ENCODE measurements at places on chromosomes 7 and 10.

DNA sequence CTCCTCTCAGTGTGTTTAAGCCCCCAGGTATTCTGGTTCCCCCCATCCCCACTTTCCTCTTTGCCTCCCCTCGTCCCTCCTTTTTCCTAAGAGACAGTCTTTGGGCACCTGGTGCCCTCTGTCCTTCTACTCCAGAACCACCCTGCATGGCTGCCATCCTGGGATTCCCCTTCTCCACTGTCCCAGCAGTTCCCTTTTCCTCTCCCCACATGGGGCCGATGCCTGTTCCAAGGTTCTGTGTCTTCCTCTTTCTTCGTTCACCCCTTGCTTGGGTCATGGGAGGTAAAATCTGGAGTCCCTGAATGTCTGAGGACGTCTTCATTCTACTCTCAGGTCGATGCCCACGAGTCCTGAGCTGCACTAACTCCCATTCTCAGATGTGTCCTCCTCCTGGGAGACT is 120.8 kb downstream of the TAX1BP1 start:
- no peak for DNase-seq

DNA sequence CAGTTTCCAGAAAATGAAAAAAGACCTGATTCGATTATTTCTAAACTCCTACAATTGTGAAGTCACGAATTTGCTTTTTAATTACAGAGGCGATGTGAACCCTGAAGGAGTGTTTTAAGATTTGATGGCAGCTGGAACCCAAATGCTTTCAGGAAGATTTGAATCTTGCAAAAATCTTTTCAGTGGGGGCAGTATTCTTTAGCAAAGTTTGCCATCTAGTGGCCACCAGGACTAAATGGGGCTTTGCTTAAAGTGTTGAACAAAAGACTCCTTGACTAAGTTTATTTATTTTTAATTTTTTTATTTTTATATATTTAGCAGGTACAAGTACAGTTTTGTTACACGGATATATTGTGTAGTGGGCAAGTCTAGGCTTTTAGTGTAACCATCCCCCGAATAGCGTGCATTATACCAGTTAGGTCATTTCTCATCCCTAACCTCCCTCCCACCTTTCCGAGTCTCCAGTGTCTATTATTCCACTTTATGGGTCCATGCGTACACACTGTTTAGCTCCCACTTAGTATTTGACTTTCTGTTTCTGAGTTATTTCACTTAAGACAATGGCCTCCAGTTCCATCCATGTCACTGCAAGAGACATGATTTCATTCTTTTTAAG is 98.8 kb downstream of the CACNB2 start:
- no peak for DNase-seq

DNA sequence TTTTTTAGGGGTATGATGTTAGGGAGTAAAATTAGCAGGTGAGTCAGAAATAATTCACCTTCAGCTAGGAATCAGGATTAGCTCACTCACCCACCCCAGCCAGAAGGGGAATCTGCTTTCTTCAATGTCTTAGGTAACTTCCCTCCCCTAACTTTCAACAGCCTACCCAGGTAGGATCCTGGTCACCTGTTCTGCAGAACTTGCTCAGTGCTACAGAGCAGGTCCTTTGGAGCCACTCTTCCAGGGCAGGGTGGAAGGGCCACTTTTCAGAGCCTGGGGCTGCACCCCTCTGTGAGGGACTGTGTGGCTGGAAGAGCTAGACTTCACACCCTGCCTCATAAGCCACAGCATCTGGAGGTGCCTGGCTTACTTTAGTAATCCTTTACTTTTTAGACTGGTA is 58.1 kb downstream of the SHH start:
- no peak for DNase-seq

DNA sequence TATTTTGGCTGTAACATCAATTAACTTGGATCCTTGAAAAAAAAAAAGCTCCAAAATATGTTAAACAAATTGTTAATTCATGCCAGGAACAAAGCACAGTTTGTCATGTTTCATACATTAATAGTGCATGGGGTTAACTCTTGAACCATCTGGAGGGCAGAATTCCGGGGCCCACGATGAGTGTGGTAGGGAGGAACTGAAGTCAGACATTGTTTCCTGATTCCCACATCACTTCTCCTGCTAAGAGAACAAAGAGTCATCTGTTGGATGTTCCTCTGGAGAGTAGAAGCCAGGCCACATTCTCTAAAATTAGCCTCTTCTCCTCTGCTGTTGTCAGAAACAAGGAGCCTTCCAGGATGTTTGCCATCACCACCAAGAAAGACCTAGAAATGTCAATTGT is 54.6 kb downstream of the TMEM178B start:
- no peak for DNase-seq

GRCh38 chr7:148712678-148713329 is 14.1 kb downstream of the CUL1 start:
- no peak for DNase-seq

DNA sequence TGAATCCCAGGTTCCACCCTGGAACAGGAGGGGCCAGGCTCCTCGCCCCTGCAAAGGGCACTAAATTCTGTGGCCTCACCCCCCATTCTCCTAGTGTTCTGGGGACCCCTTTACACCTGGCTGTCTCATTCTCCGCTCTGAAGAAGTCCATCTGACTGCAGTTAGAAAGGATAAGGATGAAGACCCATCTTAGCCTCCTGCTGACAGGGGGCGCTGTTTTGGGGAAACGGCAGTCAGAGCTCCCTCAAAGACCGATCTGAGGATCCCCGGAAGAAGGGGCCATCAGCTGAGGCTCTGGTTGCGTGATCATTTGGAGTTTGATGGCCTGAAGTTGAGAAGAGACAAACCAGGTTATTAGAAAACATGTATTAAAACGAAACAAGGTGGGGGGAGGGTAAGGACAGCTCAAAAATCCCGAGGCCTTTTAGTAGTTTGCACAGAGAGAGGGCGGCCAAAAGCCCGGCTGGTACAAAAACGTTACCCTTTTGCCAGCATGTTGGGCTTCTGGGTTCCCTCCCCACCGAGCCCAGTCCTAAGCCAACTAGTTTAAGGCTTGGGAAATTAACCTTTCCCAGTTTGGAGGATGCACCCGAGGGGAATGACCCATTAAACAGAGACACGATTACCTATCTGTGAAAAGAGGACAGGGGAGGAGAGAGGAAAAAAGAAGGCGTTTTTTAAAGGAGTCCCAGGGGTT is 102.8 kb downstream of the CHN2 start:
- DNase-seq = no peak

DNA sequence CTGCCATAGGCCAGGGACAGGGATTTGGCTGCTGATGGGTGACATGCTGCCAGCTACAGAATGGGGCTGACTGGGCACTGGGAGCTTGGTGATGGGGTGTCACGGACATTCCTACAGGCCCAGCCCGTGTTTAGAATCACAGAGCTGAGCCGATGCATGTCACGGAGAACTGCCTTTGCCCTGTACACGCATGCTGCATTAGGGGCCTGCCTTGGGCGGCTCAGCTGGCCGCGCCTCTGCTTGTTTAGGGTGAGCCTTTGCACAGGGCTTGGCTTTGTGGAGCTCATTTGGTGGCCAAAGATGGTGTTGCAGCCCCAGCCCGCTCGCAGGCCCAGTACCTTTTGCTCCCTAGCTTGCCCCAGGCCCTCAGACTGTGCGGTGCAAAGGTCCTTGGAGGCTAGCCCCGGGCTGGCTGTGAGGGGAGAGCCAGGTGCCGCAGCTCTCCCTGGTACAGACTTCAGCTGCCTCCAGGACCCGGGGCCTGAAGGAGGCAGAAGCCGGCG is 108.4 kb upstream of the BTBD16 start:
- no peak for DNase-seq

GRCh38 chr10:43124574-43125273 is 13.5 kb upstream of the CSGALNACT2 start:
- no peak for DNase-seq

DNA sequence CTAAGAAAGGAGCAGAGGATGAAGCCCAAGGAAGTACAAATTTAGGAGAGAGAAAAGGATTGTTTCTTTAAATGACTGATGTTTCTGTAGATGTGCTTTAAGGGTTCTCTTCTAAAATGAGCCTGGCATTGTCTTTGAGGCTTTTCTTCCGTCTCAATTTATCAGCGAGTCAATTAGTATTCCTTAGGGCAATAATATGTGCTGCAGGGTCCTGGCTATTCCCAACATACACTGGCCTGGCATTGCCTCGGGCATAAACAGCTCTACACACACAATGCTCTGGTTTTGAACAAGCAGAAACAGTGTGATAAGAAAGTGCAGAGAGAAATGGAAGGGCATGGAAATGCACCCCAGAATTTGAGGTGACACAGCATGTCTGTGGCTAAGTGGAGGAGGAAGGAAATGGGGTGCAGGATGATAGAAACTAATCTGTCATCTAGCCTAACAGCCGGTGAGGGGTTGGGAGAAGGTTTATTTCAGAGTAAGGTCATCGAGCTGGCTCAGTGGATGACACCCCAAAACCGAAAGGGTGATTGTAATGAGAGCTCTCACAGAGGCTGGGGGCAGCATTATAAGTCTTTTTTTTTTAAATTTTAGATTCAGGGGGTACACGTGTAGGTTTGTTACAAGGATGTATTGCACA is 67.5 kb upstream of the ARHGAP21 start:
- no peak for DNase-seq

DNA sequence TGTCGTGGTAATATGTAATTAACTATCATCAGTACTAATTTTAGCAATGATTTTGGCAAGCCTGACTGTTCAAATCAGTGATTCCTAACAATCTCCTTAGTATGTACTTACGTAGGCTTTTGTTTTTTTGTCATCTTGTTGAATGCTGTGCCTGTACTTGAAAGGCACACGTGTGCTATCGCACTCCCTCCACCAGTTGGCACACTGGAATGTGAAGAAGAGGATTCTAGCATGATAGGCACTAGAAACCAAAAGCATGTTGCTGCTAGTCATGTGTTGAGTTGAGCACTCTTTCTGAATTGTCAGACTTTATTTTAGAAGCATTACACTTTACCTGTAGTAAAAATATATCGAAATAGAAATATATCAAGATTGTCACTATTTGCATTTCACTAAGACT is 59.1 kb downstream of the TASOR2 start:
- DNase-seq = no peak

DNA sequence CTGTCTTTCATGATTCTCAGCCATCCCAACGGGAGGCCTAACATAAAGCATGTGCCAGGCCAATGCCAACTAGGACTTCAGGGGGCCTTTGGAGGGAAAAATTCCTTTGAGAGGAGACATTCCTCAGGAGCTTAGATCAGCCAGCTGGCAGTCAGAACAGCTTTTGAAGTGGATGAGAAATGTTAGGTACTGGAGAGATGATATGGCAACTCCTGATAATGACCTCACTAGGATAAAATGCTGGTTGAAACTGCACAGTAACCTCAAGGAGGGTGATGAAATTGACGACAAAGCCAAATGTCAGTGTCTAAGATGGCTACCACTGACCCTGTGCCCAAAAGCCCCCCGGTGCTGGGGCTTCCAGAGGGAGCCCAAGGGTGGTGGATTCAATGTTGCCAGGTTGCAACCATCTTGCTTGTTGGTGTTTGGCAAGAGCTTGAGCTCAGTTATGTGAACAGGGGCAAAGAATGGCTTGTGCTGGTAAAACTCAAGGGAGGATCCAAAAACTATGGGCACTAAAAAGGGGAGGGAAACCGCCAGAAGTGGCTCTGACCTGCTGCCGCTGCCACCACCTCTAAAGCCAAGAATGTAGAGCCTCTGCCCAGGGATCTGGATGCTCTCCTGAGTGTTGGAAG is 121.2 kb downstream of the UBE2H start:
- DNase-seq = no peak
